ENCODE measurements at places on chromosomes 7 and 10.

DNA sequence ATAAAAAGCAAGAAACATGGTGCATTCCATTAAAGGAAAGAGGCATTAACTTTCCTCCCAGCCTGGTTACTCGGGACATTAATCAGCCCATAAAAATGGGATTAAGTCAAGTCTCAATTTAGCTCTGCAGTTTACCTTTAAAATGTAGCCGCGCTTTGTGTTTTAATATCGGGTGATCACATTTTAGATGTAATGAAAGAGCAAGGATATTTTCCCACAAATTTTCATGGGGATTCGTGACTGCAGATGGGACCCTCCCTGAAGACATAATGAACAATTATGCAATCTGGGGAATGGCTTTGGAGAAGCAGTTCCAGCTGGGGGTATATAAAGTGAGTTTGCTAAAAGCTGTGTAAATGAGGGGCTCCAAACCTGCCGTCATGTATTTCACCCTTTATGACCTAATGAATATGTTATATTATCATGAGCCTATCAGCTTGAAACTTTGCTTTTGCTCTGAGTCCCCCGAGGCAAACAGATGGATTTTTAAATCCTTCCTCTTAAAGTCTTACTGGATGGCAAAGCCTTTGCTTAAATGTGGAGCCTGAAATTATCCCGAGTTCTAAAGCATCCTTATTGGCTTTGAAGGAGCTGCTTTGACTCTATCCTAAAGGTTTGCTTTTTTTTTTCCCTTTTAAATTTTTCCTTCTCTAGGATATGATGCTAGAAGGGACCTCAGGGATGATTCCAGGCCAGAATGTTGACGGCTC, 31.8 kb downstream of the BAMBI start:
- no peak for DNase-seq

DNA sequence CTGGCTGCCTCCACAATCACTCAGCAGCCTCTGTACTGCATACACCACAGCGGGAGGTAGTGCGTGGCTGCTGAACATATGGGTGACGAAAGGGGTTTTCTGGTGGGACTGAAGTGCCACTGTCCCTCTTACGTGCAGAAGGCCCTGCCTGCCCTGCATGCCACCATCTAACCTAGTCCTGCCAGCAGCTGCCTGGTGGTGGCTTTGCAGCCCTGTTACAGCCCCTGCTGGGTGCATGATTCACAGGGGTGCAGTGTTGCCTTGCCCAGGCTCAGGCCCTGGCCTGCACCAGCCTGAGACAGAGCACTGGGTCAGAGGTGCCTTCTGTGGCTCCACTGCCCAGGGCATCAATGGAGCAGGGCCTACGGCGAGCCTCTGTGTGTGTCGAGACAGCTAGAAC, 50.1 kb downstream of the SYPL1 start:
- DNase-seq = no peak

- no peak for DNase-seq
These were observed 501.8 kb downstream of the GATA3 start for GRCh38 chr10:8556321-8556720.

DNA sequence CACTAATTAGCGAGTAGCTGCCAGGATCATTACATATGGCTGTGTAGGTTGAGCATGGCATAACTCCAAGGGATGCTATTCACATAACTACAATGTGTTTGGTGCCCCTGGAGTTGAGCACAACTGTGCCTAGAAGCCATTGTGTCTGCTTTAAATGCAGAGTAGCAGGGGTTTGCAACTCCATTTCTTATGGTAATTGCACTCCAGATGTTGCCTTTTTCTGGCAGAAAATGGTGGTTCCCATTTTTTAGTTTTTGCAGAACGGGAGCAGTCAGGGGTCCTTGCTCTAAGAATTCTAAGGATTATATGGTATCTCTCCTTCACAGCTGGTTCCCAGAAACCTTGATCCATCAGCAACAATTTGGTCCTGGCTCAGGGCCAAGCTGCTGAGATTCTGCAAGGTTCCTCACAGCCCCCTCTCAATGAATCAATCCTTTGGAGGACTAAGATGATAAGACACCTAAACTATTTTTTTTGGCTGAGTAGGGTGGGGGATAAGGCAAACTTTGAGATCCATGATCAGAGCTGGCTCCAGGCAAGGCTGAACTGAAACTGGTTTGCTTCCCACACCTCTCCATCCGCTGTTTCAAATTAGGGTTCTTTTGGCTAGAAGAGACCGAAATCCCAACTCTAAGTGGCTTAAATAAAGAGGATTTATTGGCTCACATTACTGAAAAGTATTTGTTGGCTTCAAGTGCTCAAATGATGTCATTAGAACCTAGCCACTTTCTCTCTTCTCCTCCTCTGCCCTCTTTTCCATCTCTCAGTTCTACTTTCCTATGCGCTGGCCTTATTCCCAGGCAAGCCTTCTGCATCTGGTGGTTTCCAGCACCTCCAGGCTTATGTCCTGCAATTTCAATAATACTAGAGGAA, 97.5 kb upstream of the CCDC6 start:
- no peak for DNase-seq

GRCh38 chr7:129285111-129285510, 60.3 kb downstream of the AHCYL2 start:
- DNase-seq = no peak

GRCh38 chr7:70781922-70782311, 350.0 kb upstream of the GALNT17 start:
- DNase-seq = no peak

GRCh38 chr10:30359373-30360206, 10.5 kb upstream of the MTPAP start:
- peak; percentile 30 for DNase-seq

DNA sequence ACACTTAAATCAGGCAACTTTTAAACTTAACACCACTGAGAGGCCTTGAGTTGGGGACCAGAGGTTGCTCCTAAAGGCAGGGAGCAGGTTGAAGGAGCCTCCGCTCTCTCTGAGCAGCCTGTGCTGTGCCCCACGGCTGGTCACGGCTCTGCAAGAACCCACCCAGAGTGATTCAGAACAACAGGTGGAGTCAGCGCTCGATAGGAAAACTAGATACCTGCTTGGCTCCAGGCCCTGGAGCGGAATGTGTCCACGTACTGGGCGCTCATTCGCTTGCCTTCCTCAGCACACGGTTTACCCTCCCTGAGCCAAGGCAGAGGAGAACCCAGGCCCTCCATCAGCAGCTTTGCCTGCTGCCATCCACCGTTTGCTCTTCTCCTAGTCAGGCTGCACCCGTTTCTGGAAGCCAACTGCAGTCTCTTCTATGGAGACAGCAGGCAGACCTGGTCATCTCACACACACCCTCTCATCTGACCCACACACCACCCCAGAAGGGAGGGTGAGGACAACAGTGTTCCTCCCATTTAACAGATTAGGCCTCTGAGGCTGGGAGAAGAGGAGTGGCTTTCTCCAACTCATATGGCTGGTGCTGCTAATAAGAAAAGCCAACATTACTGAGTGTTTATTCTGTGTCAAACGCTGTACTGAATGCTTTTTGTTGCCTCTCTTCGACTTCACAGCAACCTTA, 37.6 kb upstream of the PDCD4 start:
- no peak for DNase-seq

DNA sequence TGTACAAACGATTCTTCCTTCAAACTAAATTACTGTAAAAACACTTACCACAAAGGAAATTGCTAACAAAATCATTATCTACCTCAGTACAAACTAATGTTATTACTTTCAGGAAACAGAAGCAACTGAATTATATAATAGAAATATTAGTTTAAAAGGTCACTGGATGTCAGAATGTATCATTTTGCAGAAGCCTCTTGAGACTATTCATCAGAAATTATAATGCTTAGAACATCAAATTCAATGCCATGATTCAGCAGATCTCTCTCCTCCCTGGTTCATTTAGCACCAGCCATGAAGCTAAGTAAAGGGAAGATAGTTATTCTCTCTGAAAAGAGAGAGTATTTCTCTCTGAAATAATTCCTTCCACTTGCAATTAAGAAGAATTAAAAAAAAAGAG, 223.3 kb downstream of the IMMP2L start:
- no peak for DNase-seq

DNA sequence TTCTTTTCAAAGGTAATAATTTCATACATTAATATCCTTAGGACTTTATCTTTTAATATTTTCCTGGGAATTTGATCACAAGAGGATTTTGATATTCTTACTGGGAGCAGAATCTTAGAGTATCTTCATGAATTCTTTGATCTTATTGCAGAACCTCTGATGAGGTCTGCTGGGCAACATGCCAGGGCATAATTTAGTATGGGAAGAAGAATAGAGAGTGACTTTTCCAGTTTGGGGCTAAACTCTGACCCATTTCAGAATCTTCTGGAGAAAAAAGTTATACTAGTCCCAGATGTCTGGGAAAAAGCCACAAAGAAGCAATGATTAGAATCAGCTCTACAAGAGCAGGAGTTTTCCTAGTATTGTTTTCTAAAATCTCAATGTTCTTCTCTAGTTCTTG, 28.0 kb upstream of the RSU1 start:
- DNase-seq = no peak

DNA sequence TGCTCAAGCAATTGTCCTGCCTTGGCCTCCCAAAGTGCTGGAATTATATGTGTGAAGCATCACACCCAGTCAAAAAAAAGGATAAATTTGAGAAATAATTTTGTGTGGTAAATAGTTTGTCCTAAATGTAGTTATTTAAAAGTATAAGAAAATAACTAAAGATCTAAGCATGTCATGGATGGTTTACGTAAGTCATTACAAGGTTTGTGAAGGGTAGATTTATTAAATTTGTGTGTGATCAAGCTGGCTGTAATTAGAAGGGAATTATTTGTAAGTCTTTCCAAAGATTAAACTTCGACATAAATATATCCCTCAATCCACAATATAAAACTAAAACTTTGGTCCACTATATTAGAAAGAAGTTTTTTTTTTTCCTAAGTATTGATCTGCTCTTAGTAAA, 28.6 kb downstream of the ORC5 start:
- no peak for DNase-seq

GRCh38 chr10:51340845-51341610, 266.7 kb downstream of the PRKG1 start:
- no peak for DNase-seq

DNA sequence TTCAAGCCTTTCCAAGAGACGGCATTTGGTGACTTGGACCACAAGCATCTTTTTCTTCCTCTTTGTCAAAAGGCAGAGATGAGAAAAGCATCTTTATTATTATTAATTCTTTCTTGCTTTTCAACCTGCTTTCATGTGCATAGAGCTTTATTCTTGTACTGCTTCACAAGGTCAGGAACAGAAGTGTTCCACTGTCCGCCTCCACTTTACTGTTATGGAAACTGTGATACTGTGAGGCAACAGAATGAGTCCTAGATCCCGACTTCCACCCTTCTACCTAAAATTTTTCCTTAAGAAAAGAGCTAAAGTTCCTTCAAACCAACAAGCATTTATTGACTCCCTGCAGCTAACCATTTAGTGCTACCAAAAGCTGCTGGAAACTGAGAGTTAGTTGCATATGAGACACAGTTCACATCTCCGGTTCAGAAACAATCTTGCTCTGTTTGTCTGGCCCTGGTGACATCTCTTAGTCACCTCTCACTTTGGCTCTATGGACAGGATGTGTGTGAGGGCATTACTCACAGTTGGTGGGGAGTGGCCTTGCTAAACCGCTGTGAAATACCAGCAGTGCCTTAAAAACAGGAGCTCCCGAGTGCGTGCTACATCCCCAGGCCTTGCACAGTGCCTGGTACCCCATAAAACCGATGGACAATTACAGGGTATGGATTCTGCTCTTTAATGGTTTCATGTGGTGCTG, 77.1 kb upstream of the TRIL start:
- no peak for DNase-seq

- no peak for DNase-seq
These were observed 3.2 kb downstream of the AKR1B15 start for GRCh38 chr7:134552105-134552504.

DNA sequence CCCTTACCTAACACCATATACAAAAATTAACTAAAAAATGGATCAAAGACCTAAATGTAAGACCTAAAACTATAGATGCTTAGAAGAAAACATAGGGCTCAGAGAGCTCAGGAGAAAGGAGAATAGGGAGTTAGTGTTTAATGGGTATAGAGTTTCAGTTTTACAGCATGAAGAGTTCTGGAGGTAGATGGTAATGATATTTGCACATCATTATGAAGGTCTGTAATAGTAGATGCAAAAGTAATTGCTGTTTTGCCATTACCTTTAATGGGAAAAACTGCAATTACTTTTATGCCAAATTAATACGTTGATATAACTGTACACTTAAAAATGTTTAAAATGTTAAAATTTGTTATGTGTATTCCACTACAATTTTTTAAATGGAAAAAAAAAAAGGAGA, 39.2 kb upstream of the NANOS1 start:
- DNase-seq = no peak

DNA sequence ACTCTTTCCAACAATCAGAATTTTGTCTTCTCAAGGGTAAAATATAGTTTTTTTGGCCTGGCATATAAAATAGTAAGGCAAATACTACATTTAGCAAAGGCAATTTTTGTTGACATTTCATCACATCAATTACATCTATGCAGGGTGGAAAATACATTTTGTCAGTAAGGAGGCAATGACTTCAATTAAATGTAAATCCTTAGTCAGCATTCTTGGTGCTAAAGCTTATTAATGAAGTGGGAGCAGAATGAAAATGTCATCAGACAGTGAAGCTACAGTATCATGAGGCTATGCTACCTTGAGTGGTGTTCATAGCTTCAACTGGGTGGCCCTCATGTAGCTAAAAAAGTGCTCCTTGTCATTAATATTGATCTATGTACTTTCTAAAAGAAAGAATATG, 8.9 kb downstream of the LRRTM3 start:
- no peak for DNase-seq

DNA sequence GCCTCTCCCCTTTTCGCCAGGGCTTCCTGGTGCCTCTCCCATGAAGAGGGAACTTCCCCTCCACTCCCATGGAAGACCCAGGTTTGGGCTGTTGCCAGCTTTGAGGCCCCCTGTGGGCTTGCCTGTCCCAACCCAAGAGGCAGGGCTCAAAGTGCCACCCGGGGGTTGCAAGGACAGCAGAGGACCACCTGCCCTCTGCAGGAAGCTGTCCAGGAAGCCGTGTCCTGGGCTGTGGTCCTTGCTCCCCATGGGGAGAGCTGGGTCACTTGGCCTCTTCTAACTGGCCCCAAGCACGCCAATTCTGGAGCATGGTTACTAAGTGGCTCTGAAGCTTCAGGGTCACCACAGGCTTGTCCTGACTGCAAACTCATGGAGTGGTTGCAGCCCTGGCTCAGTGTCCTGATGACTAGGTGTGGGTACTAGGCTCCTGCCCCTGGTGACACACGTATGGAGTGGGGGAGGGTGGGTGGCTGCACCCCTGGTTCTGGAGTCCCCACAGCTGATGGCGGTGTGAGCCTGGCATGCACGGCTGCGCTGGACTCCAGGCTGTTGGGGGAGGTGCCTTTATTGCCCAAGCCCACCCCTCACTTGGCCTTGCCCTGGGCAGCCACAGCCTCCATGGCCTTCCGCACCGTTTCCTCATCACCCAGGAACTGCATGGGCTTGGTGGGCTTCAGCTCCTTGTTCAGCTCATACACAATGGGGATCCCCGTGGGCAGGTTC, 3.0 kb downstream of the PGAM2 start:
- no peak for DNase-seq

All from stimulated activated CD8-positive, alpha-beta memory T cell treated with anti-CD3 and anti-CD28 coated beads, Interleukin-7, amount 100 ng/mL, for 1 hour (primary cell).